ENCODE measurements at places on chromosomes 2 and 18.

- H3K27ac ChIP-seq = no peak overlapping the region
- peaks cover 21% of the 10 kb centered on the region for H3K27me3 ChIP-seq
- peak overlapping the region; percentile 66 for H3K4me3 ChIP-seq
Measured at GRCh38 chr2:64609942-64610281, 43.8 kb downstream of the SERTAD2 start.

DNA sequence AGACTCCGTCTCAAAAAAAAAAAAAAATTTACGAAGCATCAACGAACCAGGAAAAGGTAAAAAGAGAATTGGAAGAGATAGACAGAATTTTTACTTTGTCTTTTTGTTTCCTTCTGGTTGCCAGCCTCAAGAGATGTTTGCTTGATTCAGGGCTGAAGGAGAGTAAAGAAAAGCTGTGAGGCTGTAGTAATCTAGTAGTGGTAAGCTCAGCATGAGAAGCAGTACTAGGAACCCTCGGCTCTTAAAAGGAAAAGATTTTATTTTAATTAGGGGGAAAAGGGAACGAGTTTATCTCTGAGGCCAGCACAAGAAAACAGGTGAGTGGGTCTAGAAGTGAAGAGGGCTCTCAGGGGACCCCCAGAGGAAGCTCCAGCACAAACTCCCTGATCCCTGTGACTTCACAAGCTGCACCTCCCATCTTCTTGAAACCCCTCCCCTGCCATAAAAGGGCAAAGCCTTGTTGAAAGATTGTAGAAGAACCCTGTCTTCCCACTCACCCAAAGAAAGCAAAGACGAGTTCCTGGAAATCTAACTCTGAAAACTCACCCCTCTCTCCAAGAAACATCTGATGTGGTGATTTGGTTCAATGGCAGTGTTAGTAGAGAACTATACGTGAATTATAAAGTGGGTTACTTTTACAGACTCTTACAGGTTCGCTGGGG lies 8.6 kb downstream of the RBMS1 start:
- peaks cover 59% of the 10 kb centered on the region for H3K4me1 ChIP-seq
- H3K27ac ChIP-seq = peak overlapping the region; percentile 62
- DNase-seq = no peak
- H3K27me3 ChIP-seq = no peaks in the 10 kb centered on the region

DNA sequence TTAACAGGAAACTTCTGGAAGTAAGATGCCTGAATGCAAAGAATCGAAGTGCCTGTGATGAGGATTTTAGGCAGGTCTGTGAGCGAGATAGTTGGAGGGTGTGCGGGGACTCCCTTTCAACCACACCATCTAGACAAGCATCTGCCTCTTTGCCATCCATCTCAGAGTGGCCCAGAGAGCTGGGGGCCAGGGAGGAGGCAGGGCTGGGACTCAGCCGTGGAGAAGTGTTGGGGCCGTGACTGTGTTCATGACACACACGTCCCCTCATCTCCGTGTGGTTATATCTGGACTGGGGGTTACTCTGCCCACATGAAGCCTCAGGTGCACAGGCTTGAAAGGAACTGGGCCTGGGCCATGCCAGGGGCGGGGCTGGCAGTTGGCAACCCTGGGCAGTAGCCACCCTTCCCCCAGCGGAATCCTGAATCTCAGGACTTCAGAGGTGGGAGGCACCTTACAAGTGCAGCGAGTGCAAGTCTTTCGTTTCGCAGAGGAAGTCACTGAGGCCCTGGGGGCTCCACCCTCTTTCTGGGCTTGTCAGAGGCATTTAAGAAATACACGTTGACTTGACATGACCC lies 112.5 kb downstream of the SLC4A3 start:
- no peaks in the 10 kb centered on the region for H3K4me1 ChIP-seq
- H3K4me3 ChIP-seq = no peak overlapping the region
- no peak overlapping the region for H3K27ac ChIP-seq
- no peaks in the 10 kb centered on the region for H3K27me3 ChIP-seq
- no peaks in the 10 kb centered on the region for H3K36me3 ChIP-seq

DNA sequence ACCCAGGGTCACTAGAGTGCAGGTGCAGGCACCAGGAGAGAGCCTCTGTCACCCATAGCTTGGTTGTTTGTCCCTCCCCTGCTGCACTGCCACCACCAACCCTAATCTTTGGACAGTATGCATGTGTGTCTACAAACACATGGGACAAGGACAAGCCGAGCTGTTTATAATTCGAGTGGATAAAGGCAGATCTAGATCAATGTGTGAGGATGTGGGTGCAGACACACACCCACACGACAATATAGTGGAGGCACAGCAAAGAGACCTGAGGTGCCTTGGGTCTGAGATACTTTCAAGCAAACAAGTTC lies 199.2 kb downstream of the TNS1 start:
- no peaks in the 10 kb centered on the region for H3K36me3 ChIP-seq
- no peak for DNase-seq
- no peak overlapping the region for H3K27ac ChIP-seq
- peaks cover 1% of the 10 kb centered on the region for H3K4me1 ChIP-seq
- no peaks in the 10 kb centered on the region for H3K27me3 ChIP-seq

GRCh38 chr2:180495606-180496005 lies 484.8 kb upstream of the UBE2E3 start:
- no peak for DNase-seq
- H3K27me3 ChIP-seq = no peaks in the 10 kb centered on the region
- no peaks in the 10 kb centered on the region for H3K36me3 ChIP-seq
- H3K4me1 ChIP-seq = no peaks in the 10 kb centered on the region
- no peak overlapping the region for H3K4me3 ChIP-seq
